Brain microvascular endothelial cell (primary cell): ENCODE measurements at places on chromosomes 11 and 22.

DNA sequence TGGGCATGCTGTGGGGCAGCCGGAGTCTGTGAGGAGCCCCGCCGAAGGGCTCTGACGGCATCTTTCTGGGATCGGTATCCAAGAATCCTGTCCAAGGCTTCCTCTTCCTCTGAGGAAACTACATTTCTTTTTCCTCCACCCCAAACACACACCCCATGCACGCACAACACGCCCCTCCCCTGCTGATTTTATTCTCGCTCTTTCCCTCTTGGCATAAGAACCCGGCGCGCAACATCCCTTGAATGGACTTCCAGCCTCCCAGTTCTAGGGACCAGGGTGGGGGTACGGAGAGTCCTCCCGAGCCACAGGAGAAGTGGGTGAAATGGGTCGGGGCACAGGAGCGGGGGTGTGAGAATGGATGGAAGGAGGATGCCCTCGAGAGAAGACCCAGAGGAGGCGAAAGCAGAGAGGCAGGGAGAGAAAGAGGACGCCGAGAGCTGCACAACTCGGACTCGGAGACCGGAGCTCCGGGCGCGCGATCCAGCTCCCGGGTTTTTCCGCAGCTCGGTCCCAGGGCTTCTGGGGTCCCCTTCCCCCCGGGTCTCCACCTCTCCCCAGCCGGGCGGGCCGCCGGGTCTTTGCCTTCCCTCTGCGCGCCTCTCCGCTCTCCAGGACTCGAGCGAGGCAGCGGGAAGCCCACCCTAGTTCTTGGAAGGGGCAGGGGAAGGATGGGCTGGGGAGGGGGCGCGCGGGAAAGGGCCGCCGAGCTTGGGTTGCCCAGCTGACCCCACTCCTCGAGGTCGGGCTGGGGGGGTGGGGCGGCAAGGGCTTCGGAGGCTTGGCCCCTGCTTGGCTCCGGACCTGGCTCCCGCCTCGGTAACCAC, 1.5 kb upstream of the LARGE1 start:
- peak; percentile 44 for DNase-seq

DNA sequence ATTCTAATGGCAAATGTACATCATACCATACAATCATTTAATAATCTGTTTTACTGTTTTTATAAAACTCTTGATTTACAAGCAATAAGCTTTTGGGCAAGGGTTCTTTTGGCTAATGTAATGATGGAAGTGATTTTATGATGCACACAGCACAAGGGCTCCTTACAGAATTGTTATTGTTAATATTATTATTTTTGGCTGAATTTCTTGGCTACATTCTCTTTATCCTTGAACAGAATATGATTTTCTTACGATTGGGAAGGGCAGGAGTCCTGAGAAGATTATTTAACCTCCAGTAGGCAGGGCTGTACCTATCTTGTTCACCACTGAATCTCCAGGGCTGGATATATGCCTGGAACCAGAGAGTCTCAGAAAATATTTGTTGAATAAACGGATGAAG, 70.4 kb upstream of the ARHGAP20 start:
- DNase-seq = no peak

DNA sequence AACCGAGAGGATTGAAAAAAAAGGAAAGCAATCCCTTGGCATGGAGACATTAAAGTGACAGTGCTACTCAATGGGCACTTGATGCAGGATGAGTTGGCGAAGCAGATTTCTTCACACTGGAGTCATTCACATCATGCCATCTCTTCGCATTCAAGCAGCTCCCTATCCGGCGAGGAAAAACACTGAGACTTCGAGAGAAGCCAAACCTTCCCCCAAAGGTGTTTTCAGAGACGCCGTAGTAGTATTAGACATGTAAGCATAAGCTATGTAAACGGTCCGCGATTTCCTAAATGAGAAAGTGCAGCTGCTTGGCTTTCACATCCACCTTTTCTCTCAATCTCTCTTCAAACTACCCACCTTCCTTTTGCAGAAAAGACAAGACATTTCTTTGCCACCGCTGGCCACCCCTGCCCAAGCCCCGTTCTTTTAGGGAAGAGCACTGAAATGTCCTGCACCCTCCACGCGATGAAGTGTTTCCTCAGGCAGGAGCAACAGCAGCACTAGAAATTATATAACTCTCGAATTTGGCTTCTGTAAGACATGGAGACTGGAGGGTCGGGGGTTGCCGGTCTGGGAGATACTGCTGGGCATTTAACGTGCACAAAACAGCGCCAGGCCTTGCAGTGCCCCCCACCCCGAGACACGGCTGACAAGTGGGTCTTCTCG, at the start of gene DLG2:
Gene DLG2, minus strand, starts transcription at position 13 of the 666 bp plus-strand sequence.
- peak; percentile 12 for DNase-seq

DNA sequence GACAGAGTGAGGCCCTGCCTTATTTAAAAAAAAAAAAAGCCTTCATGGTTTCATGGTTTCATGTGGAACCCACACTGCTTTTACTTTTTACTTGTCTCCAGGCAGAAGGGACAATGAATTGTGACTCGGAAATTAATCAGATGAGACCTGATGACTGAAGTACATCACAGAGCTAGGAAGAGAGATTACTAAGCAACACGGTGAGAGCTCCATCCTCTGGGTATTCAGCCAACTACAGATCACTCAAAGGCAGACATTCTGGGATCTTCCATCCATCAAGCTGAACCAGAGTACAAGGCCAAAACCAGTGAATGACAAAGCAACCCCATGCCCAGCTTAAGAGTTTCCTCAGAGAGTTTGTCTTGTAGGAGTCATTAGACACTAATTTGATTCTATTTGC, 433.2 kb downstream of the SOX6 start:
- no peak for DNase-seq

DNA sequence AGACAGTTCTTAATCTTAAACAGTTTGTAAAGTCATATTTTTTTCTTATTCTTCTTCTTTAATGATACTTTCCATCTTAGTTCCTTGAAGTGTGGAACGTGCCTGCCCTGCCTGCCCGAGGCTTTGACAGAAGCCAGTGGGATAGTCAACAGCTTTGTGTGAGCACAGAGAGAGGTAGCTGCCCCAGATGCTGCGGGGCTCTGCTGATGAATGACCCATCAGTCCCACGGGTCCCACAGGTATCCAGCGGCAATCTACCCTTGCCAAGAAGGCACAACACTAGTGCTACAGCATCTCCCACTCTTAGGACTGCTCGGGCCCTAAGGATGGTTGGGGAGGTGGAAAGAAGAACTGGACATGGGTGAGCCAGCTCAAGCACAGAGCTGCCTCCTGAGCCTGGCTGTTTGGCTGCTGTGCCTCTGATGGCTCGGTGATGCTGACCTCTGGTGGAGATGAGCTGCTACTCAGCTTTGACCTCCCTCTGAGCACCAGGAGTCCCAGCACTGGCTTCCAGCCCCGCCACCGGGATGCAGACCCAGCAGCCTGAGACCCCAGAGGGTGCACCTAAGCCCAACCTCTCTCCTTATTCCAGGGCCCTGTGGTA, 11.8 kb upstream of the APLNR start:
- DNase-seq = peak; percentile 77

GRCh38 chr11:123558536-123559315, 95.7 kb downstream of the SCN3B start:
- DNase-seq = no peak

- DNase-seq = peak; percentile 55
These were observed 26.8 kb downstream of the PGM2L1 start for GRCh38 chr11:74371269-74372052.

GRCh38 chr11:16157327-16157726, 199.0 kb downstream of the SOX6 start:
- DNase-seq = no peak

- DNase-seq = peak; percentile 77
These were observed 2.8 kb downstream of the RIC8A start for GRCh38 chr11:210122-210802.

GRCh38 chr11:3148255-3148989, 16.7 kb downstream of the OSBPL5 start:
- no peak for DNase-seq

DNA sequence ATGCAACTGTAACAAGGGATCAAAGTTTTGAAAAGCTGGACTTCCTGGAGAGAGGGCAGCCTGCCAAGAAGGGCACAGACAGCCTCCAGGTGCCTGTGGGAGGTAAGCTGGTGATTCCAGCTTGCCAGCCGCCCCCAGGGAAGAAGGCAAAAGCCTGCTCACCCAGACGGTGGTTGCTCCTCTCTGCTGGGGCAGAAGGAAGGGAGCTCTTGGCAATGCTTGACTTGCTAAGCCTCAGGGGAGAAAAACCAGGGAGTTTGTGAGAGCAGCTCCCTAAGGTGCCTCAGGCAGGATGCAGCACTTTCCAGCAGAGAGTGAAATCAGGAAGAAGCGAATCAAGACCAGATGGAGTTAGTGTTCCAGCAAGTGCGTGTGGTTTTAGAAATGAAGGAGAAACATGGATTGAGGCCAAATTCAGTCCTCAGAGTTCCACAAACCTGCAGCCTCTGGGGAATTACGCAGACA, 553.6 kb downstream of the BUD13 start:
- no peak for DNase-seq

DNA sequence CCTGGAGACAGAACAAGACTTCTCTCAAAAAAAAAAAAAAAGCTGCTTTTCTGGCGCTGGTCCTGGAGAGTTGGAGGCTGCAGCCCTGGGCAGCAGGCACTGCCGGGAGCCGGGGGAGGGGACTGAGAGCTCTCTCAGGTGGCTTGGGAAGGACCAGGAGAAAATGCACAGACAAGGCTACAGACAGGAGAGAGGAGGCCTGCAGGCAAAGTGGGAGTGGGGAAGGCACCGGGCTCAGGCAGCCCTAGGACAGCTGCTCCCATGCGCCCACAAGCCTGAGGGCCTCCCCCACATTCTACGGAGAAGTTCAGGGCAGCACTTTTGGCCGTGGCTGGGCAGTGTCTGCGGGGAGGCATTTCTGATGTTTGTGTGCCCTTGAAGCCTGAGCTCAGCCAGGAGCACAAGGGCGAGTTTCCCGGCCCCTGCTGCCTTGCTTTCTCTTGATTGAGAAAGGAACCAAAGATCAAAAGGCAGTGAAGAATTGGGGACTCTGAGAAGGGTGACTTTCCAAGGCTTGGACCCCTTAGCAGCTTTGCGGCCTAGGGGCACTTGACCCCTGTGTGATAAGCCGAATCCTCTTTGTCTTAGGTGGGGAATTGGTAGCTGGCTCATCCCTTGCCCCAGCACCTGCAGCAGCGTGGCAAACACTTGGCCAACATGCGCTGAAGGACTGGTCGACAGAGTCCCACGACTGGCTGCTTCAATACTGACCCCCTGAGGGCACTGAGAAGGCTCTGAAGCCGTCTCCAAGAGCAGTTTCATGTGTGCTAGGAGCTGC, 35.3 kb downstream of the PPM1F start:
- DNase-seq = no peak

- DNase-seq = no peak
These were observed 31.0 kb upstream of the PICALM start for GRCh38 chr11:86099874-86100273.

DNA sequence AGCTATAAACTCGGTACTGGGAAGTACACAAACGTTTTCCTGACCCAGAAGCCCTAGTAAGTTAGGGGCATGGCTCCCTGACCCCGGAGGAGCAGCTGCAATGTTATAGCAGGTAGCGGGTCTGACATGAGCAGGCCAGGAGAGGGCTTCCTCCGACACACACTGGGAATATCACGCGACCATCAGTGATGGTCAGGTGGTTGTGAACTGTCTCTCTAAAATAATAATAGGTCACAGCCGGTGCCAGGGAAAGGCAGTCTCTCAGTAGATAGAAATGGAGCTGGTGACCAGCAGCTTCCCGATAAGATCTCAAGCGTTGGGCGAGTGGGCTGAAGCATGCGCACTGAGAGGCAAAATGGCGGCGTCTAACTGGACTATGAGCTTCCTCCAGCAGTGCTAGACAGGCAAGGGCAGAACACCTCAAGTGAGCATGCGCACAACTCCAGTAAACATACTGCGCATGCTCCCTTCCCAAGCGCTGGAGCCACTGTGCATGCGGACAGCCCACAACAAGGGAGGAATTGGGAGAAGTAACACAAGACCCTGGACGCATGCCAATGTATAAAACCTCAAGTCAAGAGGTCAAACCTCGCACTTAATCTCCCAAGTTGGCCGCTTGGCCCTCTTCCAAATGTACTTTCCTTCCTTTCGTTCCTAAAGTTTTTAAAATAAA, 22.3 kb upstream of the TESMIN start:
- DNase-seq = peak; percentile 25

- no peak for DNase-seq
These were observed 29.6 kb upstream of the L3MBTL2 start for GRCh38 chr22:41175546-41175945.

GRCh38 chr11:64306876-64307622, 1.7 kb downstream of the ESRRA start:
- no peak for DNase-seq

- DNase-seq = no peak
These were observed 317.7 kb downstream of the OPCML start for GRCh38 chr11:133214646-133215045.

DNA sequence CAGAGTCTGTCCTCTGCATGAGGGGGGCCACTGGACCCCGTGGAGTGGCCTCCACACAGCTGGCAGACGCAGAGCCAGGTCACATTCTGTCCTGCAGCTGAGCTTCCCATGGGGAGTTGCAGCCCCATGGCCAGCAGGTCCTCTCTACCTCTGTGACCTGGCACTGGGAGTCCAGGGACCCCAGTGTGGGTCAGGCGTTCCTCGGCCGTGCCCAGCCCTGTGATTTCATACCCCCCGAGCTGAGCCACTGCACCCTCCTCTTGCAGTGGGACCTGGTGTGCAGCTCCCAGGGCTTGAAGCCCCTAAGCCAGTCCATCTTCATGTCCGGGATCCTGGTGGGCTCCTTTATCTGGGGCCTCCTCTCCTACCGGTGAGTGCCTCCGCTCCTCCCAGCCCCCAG, 32.2 kb upstream of the SLC22A12 start:
- DNase-seq = no peak

GRCh38 chr11:102620818-102621561, 4.1 kb downstream of the MMP20 start:
- DNase-seq = peak; percentile 80

DNA sequence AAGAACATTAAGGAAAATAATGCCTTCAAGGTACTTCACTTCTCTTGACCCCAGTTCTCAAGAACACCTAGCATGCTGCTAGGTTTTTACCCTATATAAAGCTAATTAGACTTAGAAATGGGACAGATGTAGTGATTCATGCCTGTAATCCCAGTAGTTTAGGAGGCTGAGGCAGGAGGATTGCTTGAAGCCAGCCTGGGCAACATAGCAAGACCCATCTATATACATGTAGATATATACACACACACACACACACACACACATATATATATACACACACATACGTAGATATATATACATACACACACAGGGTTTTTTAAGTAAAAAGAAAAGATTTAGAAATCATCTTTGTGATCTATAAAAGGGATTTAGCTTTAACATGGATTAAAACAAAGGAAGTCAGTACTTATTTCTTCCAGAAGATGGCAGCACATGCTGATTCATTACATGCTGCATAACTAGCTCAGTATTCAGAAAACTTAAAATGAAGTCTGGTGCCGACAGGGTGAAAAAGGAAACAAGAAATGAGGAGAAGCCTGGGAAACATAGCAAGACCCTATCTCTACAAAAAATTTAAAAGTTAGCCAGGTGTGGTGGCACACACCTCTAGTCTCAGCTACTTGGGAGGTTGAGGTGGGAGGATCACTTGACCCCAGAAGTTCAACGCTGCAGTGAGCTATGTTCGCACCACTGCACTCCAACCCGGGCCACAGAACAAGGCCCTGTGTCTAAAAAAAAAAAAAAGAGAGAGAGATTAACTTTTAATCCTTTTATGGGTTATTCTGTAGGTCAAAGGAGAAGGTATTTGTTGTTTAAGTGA, 28.5 kb upstream of the RBX1 start:
- DNase-seq = peak; percentile 24

- no peak for DNase-seq
These were observed 1.2 kb upstream of the KCNE3 start for GRCh38 chr11:74468521-74468920.
